ENCODE measurements at places on chromosomes 4 and X.

DNA sequence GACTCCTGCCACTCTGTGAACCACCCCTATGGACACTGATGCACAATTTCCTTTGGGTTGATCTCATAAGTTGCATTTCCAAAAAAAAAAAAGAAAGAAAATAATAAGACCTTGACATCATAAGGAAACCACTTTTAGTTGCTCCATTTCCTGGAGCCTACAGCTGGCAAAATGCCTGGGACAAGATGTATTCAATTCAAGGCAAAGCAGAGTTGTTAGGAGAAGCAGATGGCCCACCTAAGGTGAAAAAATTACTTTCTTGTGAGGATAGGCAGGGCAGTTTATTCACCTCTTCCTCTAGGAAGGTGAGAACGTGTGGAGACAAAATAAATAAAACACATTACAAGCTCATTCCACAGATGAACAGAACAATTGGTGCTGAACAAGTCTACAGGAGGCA is 14.1 kb upstream of the SCRG1 start:
- DNase-seq = no peak

DNA sequence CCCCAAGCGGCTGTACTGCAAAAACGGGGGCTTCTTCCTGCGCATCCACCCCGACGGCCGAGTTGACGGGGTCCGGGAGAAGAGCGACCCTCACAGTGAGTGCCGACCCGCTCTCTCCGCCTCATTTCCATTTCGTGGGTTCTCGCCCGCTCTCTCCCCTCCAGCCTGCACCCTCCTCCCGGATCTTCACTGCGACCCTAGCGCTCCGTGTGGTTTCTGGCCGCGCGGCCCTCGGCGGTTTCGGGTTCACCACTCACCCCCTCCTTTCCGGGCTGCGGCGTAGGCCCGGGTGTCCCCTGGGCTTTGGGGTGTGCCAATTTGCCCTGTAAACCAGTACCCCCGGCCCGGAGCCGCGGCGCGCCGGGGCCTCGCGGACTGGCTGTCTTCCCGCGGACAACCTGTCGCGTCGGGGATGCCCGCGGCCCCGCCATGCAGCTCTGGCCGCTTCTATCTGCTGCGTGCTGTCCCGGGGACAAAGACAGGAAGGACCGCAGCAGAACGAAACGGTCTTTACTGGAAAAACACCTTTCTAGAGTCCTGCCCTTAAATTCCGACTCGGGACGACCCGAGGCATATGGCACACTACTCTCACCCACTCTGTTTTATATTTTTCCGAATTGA is 737 bp downstream of the FGF2 start:
- DNase-seq = no peak

DNA sequence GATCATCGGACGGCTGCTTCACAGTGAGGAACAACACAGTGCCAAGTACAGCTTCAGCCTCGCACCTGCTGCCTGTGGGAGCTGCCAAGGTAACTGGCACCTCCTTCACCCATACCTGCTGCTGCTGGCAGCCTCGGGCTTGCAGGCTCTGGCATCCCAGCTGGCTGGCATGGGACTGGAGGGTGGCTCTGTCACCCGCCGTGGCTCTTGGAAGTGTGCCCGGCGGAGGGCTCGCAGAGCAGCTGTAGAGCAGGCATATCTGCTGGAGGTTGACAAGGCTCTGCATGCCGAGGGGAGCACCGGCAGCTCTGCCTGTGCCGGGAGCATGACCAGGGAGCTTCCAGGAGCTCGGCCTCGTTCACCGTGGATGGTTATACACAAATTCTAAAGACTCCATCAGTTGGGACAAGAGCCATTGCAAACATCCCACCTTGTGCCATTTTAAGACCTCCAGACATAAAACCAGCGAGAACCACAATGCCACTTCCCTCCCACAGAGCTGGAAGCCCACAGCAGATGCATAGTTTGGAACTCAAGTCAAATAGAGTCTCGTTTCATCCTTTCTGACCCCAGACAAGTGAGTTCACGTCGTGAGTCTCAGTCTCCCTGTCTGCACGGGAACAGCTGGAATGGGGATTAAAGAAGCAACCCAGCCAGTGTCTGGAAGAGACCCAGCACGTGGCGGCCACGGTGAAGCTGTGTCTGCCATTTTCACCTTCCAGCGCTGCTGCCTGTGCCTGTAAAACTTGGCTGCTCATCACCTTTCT is 84.3 kb upstream of the PSAPL1 start:
- no peak for DNase-seq

- DNase-seq = no peak
These were observed 61.7 kb upstream of the S100G start for GRCh38 chrX:16588266-16588665.

DNA sequence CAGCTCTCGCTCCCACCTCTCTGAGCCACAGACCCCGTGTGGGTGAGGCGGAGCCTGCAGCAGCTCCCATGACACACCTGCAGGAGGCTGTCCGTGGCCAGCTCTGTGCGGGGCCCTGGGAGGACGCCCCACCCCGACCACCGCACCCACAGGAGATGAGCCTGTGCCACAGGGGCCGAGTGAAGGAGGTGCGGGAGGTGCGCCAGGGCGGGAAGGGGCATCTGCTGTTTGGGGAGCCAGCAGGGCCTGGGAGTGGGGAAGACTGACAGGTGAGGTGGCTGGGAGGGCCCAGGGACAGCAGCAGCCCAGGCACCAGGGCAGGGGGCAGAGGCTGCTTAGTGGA is 52.0 kb downstream of the ACOX3 start:
- no peak for DNase-seq

GRCh38 chr4:13534344-13535063 is 9.8 kb downstream of the NKX3-2 start:
- no peak for DNase-seq

- DNase-seq = no peak
These were observed 54.0 kb upstream of the C4orf54 start for GRCh38 chr4:99711657-99712056.

- DNase-seq = no peak
These were observed 40.5 kb upstream of the MGST2 start for GRCh38 chr4:139625093-139625455.

GRCh38 chrX:119986203-119986602 is 42.7 kb upstream of the NKAP start:
- no peak for DNase-seq

- DNase-seq = no peak
These were observed 415.1 kb downstream of the AFF2 start for GRCh38 chrX:148915474-148915873.

- DNase-seq = no peak
These were observed 186.5 kb upstream of the ATP6AP2 start for GRCh38 chrX:40394302-40394701.

- no peak for DNase-seq
These were observed 172.1 kb upstream of the SLC7A11 start for GRCh38 chr4:138414202-138414601.

- DNase-seq = no peak
These were observed 102.1 kb upstream of the EDNRA start for GRCh38 chr4:147378780-147379179.

DNA sequence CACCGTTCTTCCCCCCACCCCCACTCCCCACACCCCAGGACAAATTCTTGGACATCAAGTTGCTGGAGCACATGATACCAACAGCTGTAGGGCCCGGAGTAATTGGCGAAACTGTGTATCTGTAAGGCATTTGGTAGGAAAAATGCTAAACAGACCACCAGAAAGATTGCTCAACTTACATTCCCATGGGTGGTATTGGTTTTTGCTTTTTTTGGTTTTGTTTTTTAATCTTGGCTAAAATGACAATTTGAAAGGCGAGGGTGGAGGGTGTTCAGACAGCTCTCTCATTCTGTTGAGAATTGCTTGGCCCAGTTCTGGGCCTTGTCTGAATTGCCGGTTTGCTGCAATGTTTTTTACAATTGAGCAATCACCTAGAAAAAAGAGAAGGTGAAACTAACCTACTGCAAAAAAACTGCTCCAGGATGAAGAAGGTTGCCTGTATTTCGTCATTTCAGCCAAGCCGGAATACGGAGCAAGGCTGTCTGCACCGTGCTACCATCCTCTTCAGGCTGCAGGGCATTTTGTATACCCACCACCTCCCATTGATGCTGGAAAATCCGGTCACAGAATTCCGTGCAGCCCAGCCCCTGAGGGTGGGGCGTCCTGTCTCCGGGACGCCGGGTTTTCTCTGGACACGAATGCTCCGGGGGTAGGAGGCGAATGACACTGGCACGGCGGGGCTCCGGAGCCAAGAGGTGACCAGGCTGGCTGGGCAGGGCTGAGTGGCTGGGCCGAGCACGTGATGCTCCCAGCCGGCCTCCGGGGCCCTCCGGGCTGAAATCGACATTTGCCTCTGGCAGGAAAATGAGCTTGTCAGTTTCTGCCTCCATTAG is at the start of gene CLCN4:
Gene CLCN4, plus strand, starts transcription at position 777 of the 833 bp plus-strand sequence. CDS start 28,058 bp downstream, outside the sequence.
- DNase-seq = no peak

GRCh38 chr4:81743731-81744435 is 272.2 kb upstream of the RASGEF1B start:
- DNase-seq = no peak

- DNase-seq = no peak
These were observed 66.0 kb downstream of the FHDC1 start for GRCh38 chr4:153002110-153002509.

DNA sequence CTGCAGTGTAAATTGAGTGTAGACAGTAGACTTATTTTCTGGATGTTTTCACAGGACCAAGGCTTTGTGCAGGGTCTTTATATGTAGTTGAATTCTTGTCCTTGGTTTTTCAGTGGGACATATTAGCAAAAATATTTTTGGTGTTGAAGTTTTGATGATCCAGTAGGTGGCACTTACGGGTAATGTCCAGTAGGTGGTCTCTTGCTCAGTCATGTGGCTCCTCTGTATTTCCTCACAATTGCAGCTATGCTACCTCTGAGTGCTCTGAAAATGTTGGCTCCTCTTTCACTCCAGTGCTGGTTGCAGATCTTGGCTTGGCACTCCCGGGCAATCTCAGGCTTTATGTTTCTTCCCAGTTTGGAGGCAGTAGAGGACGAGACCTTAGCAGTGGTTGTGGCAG is 419.8 kb upstream of the AMOT start:
- no peak for DNase-seq

DNA sequence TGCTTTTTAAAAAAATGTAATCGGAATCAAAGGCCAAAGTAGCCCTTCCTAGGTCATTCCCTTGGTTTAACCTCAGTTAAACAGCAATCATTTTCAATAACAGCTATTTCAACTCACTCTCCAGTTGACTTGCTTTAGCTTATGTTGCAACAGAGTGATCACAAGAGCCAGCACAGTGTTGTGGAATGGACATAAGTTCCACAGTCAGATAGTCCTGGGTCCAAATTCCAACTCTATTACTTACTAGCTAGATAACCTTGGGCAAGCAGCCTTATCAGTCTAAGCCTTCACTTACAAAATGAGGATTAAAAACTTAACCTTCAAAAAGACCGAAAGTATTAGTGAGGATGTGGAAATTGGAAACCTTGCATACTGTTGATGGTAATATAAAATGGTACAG is 9.2 kb upstream of the GPC3 start:
- DNase-seq = no peak

GRCh38 chr4:188132232-188132631 is 7.0 kb upstream of the TRIML1 start:
- no peak for DNase-seq

GRCh38 chr4:184384810-184385557 is 89.4 kb downstream of the IRF2 start:
- DNase-seq = no peak

DNA sequence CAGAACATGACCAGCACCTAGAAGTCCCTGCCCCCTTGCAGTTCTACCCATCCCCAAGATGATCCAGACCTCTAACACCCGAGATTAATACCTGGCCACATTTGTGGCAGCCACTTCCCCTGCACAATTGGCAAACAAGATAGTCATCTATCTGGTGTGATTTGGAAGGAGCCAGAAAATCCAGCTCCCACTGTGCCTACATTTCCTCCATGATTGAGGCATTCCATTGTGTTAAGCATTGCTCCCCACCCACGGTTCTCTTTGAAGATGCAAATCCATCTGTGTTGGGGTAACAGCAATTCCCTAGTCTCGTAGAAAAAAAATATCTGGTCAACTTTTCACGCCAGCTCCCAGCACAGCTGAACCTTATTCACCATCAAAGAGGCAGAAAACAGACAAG is 405.0 kb downstream of the BCOR start:
- DNase-seq = no peak

- no peak for DNase-seq
These were observed 12.9 kb downstream of the LETM1 start for GRCh38 chr4:1842993-1843448.

DNA sequence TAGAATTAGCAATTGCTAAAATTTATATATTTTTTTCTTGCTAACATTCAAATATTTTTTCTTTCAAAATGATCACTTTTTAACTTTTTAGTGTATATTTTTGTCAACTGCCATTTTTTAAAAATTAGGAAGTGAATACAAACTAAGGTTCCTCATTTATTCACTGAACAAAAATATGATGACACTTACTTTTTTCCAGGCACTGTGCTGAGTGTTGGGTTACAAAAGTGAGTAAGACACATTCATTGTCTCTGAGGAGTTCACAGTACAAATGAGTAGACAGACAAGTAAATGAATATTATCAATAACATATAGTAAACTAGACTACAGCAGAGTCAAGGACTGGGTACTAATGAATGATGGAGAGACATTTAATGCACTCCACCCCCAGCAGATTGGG is 543.5 kb downstream of the PDHA2 start:
- DNase-seq = no peak

- DNase-seq = no peak
These were observed 30.6 kb downstream of the PCDH19 start for GRCh38 chrX:100379388-100379986.

GRCh38 chr4:153038623-153039311 is 102.6 kb downstream of the FHDC1 start:
- no peak for DNase-seq

DNA sequence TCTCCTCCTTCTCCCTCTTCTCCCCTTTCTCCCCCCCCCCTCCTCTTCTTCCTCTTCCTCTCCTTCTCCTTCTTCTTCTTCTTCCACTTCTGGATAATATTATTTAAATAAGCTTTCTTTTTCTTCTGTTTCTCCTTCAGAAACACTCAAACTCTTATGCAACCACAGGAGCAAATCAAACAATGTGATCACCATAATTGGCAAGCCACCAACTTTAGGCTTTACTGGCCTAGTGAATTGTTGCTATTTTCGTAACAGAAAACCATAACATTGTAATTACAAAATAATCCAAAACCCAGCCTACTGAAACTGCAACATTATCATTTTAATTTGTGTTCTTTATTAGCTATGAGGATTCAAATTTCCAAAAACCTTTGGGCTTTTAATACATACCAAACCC is 14.3 kb downstream of the DCAF8L1 start:
- DNase-seq = no peak

DNA sequence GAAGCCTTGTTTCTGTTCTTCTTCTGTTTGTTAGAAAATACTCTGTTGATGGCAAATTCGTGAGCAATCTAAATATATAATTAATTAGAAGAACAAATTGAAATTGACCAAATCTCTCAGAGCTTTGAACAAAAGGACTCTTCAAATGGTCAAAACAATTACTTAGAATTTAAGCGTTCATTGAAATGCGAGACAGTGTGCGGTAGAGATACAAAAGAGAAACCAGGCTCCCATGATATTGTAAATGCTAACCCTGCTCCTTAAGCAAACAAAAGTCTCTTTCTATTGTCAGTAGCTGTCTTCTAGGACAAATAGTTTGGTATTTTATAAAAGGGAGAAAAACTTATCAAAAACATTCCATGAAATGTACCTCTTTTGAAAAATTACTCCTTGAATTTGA is 453.4 kb upstream of the MAGEB2 start:
- DNase-seq = no peak
